ENCODE measurements at places on chromosomes 6 and 20. TPM values are rescaled to one million over a fixed set of nuclear protein-coding genes. Genes with fewer than 3 reads are reported as not detected.

The RBPJL gene
- not detected for total RNA-seq

The OOEP gene
- total RNA-seq: not detected

The HSPA12B gene
- 0.45 TPM for total RNA-seq

The PRDM13 gene
- not detected for total RNA-seq

The MAFB gene
- 1.0 TPM for total RNA-seq

The PPP1R18 gene
- total RNA-seq: 58.6 TPM

The GTSF1L gene
- not detected for total RNA-seq

The SYCP2 gene
- under 0.01 TPM for total RNA-seq

The SLCO4A1 gene
- total RNA-seq: 0.74 TPM

The SNAI1 gene
- 2.5 TPM for total RNA-seq

The GHRH gene
- not detected for total RNA-seq

The GSTA3 gene
- not detected for total RNA-seq

The TRIM38 gene
- 4.0 TPM for total RNA-seq

The GMEB2 gene
- 9.2 TPM for total RNA-seq

The TCP1 gene
- 230 TPM for total RNA-seq

The TREM1 gene
- total RNA-seq: 0.15 TPM

The GJA10 gene
- not detected for total RNA-seq

The WFDC12 gene
- total RNA-seq: not detected

The DHX35 gene
- 5.5 TPM for total RNA-seq

The SMPD2 gene
- 7.6 TPM for total RNA-seq

The MYCT1 gene
- total RNA-seq: not detected

The MEI4 gene
- total RNA-seq: not detected

The MYH7B gene
- total RNA-seq: 0.15 TPM

The ULBP1 gene
- 3.6 TPM for total RNA-seq

The CDH4 gene
- 10.8 TPM for total RNA-seq

The C20orf204 gene
- total RNA-seq: not detected

The NHLRC1 gene
- total RNA-seq: 2.1 TPM

The SEL1L2 gene
- not detected for total RNA-seq

The MLN gene
- not detected for total RNA-seq

The VIP gene
- total RNA-seq: not detected

The TM9SF4 gene
- 28.1 TPM for total RNA-seq

The NRN1 gene
- not detected for total RNA-seq

The NTSR1 gene
- not detected for total RNA-seq

The C6orf120 gene
- total RNA-seq: 40.7 TPM

The SRMS gene
- not detected for total RNA-seq

The VGLL2 gene
- not detected for total RNA-seq

The NRM gene
- 24.1 TPM for total RNA-seq

The GNRH2 gene
- not detected for total RNA-seq

The FAM83C gene
- not detected for total RNA-seq

The BAG2 gene
- 13.1 TPM for total RNA-seq
